NAMALWA (cell line): ENCODE measurements at places on chromosomes 2 and 18.
A peak's percentile ranks its signal among the peaks of the same experiment; 100 is the strongest.

DNA sequence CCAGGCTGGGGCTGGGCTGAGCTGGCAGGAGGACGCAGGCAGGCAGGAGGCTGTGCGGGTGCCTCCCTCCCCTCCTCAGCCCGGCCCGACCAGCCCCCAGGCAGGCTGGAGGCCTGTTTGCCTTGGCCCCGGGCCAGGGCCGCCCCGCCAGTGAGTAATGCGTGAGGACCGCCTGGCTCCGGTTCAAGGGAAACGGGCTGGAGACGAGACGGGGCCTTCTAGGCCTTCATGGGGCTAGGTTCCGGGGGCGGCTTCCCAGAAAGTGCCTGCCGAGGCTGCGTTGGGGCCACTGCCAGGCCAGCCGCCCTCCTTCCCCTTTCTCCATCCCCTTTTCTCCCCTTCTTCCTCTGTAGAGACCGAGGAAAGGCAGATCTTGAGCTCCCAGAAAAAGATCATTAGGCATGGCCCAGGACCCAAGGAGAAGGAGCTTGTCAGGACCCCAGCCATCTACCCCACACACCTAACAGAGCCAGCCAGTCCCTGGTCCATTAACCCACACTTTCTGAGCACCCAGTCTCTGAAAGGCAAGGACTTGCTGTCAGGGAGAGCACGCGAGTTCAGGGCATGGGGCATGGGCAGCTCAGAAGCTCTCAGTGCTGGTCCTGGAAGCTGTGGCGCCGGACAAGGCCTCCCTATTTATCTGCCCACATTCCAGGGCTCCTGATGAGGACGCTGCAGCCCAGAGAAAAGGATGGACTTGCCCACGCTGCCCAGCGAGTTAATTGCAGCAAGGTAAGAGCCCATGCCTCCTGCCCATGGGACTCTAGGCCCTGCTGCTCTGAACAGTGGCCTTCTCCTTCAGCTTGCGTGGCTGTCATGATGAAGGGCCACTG lies 48.5 kb downstream of the SMAD7 start:
- no peak for DNase-seq

DNA sequence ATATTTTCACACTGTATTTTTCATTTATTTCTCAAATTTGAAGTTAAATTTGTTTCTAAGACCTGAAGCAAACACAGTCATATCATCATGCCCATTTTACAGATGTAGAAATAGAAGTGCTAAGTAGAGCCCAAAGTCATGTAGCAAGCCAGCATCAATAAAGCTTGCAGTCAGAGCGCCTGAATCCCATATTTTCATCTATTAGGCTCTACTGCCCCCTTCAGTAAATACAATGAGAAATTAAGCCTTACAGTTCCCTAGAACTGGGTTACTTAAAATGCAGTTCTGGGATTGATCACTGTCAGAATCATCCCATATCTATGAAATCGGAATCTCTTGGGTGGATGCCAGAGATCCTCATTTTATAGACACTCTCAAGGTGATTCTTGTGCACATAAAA lies 419.9 kb downstream of the TGIF1 start:
- DNase-seq, result peak; percentile 49

GRCh38 chr2:120454654-120455385 lies 108.9 kb downstream of the INHBB start:
- no peak for DNase-seq

GRCh38 chr2:133753665-133754064 lies 185.4 kb upstream of the NCKAP5 start:
- DNase-seq, result no peak

GRCh38 chr2:229675569-229675968 lies 38.8 kb downstream of the DNER start:
- no peak for DNase-seq

- no peak for DNase-seq
Measured at GRCh38 chr2:126507425-126507911, 148.5 kb upstream of the GYPC start.

DNA sequence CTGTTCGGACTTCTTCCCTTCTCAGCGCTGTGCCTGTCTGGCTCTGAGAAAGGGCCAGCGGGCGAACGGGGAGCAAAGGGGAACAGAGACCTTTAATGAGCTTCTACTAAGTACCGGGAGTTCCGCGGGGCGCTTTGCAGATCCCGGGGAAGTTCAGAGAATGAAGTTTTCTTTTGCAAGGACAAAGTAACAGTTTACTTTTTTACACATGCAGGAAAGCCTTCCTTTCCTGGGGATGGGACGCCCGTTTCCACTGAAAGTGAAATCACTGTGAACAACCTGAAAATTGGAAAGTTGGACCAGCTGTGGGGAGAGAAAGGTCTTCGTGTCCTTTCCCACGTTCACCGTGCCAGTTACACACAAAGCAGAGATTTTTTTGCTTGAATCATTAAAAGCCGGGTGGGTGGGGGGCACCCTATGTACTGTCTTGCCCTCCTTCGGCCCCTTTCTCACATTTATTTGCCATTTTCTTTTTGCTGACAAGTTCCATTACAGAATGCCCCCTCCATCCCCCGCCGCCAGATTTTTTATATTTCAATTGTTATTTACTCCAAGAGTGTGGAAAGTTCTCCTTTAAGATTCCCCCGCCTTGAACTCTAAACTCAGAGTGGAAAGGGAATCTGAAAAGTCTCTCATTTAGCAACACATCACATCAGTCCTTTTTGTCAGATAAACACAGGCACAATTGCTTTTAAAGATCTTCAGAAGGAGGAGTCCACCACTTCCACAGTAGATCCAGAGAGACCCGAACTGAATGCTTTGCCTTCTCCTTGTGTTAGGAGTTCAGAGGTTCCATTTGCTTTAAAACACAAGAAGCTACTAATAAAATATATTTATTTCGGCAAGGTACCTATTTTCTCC lies 1.1 kb upstream of the FN1 start:
- DNase-seq, result no peak
